ENCODE measurements at places on chromosomes 3 and 15.
A peak's percentile ranks its signal among the peaks of the same experiment; 100 is the strongest.

GRCh38 chr3:94285872-94286271 lies 223.0 kb downstream of the NSUN3 start:
- DNase-seq, result no peak

- no peak for DNase-seq
These were observed 175.0 kb downstream of the UBE2E2 start for GRCh38 chr3:23377928-23378672.

GRCh38 chr3:16618721-16619120 lies 13.5 kb upstream of the DAZL start:
- peak; percentile 88 for DNase-seq

- peak; percentile 15 for DNase-seq
These were observed 18.4 kb downstream of the CCK start for GRCh38 chr3:42247576-42248027.

DNA sequence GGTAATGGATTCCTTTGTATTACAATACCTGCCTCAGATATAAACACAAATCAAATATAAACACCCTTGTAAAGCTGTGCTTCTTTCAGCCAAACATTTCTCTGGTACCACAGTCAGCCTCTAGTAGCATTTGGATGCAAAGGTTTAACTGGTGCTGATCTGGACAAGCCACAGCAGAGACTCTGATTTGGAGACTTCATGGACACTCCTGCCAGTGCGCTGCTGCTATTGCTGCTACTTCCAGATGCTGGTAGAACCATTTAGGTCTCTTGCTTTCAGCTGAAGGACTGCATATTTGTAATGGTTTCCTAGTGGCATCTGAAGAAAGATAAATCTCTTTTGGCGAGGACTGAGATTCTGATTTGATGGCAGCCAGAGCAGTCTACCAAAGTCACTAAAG lies 36.9 kb downstream of the NCK1 start:
- DNase-seq, result no peak

DNA sequence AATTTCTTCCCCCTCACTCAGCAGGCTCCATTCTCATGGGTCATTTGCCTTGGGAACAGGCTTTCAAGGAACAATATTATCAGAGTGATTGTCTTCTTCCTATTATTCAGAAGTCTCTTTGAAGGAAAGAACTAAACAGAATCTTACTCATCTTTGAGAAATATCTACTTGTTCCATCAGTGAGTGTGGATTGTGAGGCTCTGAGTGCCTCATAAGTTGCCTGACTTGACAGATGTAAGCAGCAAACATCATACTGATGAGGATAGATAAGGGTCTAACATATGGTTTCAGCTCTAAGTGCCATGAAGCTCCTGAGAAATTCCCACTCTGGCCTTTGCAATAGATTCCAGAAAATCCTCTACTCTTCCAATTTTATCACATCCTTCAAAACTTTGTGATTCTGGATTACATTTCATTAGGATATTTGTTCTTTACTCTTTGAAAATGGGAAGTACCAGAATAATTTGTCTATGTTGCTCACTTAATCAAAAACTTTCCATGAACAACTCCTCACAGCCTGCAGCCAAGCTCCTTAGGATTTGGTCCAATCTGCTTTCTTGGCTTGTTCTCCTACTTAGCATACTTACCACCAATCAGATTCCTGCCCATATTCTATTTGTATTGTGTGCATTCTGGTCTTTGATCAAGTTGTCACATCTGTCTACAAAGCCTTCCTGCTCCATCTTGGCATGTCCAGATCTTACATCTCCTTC lies 120.1 kb downstream of the RPL22L1 start:
- DNase-seq, result no peak

- peak; percentile 41 for DNase-seq
These were observed 50.3 kb downstream of the LRIG1 start for GRCh38 chr3:66450390-66451022.

DNA sequence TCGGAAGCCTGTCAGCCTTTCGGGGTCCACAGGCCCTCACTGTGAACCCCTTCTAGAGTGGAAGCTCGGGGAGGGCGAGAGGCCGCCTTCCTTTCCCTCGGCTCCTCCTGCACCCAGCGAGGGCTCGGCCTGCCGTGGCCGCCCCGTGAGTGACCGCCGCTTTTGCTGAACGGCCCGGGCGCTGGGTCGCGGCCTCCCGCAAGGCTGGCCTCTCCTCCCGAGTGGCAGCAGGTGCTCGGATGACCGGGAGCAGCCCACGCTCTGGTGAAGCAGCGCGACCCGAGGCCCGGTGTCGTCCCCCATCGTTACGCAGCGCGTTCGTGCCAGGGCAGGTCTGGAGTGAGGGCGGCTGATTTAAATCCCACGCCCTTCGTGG lies 53.8 kb downstream of the LRRK1 start:
- DNase-seq, result no peak

- DNase-seq, result no peak
These were observed 35.9 kb downstream of the VGLL4 start for GRCh38 chr3:11607816-11608215.

- no peak for DNase-seq
These were observed 544.7 kb upstream of the GBE1 start for GRCh38 chr3:82306189-82306588.
